ENCODE measurements at places on chromosomes 6 and 20.

DNA sequence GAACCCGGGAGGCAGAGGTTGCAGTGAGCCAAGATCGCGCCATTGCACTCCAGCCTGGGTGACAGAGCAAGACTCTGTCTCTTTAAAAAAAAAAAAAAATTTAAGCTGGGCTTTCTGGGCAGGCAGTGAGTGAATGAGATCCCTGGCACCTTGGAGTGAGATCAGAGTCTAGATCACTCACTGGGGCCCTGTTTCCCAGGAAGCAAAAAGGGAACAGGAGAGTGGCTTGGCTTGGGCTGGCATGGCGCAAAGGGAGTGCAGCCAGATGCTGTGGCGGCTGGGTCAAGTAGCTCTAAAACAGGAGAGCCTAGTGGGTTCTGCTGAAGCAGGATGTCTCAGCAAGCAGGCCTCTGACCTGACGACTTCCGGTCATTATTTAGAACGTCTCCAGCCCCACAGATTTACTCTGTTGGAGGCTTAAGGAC is 10.4 kb downstream of the PLCG1 start:
- DNase-seq: no peak

DNA sequence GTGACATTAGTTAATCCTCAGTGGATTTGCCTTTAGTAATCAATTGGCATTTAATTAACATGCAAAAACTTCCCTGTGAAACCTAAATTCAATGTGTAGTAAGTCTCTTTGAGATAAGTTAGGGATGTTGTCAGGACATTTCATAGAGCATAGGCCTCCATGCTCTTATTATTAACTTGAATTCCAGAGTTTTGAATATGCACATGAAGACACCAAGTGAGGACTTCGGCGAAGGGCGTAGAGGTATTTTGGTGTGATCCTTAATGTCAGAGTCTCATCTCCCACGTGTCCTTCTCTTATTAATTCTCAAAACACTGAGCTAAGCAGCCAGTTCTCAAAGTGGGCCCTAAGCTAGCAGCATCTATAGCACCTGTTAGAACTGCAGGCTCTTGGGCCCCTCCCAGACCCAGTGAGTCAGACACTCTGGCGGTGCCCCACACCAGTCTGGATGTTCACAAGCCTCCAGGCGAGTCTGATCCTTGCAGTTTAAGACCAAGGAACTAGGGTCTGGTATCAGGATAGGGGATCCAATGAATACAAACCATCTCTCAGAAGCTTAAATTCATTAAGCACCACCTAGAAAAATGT is 292.1 kb downstream of the QKI start:
- no peak for DNase-seq

- DNase-seq: no peak
These were observed 78.9 kb downstream of the CRYBG1 start for GRCh38 chr6:106439459-106439858.

- DNase-seq: no peak
These were observed 12.1 kb downstream of the SS18L1 start for GRCh38 chr20:62155428-62156253.

DNA sequence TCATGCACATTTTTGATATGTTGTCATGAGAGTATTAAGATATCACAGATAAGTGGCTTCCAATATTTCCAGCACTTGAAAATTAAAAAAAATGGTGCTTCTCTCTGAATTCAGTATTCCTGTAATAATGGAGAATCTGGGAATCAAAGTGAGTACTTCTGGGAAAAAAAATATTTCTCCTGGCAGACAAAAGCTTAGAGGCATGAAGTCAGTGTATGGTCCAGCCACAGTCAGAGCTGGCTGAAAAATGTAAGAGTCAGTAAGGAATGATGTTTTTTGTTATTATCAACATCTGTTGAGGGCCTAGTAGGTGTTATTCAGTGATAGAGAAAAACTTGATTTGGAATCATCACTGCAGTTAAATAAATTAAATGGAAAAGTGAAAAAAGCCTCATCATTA is 3.2 kb upstream of the RFPL4B start:
- no peak for DNase-seq

- DNase-seq: no peak
These were observed 50.2 kb downstream of the STK35 start for GRCh38 chr20:2151858-2152281.

GRCh38 chr6:142925575-142926110 is 19.3 kb downstream of the HIVEP2 start:
- DNase-seq: no peak

- no peak for DNase-seq
These were observed 28.5 kb upstream of the ENPP1 start for GRCh38 chr6:131779304-131779703.

DNA sequence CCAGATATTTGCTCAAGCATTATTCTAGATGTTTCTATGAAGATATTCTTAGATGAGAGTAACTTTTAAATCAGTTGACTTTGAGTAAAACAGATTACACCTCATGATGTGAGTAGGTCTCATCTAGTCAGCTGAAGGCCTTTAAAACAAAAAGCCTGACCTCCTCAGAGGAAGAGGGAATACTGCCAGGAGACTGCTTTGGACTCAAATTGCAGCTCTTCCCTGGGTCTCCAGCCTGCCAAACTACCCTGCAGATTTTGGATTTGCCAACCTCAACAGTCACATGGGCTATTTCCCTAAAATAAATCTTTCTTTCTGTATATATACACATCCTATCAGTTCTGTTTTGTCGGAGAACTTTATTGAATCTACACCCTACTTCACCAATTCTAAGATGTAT is 182.5 kb upstream of the TENT5A start:
- DNase-seq: no peak

Measured in activated CD4-positive, alpha-beta T cell treated with anti-CD3 and anti-CD28 coated beads, Interleukin-2, amount 50 U/mL, for 48 hours (primary cell).